ENCODE measurements at places on chromosomes 6 and 20.

GRCh38 chr20:58707770-58708169 is 15.2 kb downstream of the NPEPL1 start:
- no peak for DNase-seq

GRCh38 chr20:31494131-31494530 is 19.0 kb downstream of the REM1 start:
- no peak for DNase-seq

GRCh38 chr6:105569706-105570105 is 166.8 kb upstream of the PREP start:
- DNase-seq, result no peak

DNA sequence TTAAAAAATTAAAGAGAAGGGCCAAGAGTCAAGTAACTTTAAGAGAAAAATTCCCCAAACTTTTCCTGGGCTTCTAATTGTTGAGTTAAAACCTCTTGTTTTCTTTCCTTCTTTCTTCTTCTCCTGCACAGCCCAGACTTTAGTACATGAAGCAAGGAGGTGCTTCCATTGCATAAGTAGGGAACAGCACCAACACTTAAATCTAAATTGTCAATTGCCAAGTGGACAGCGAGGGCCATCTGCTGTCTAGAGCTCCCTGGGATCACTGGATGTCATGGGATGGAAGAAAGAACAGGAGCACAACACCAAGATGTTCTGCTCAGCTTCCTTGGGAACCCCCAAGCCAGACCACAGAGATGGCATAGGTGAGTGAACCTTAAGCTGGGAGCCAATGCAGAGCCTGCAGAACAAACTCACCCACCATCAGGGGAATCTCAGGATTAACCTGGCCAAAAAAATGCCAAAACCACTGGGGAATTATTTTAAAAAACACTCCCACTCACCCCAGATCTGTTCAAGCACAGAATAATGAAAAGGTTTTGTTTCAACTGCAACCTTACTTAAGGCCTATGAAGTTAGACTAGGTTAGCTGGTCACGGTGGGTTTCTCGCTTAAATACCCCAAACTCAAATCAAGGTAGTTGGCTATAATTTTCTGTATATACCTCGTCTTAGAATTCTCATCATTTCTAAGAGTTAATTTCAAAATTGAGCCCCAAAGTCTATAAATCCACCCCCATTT is 67.8 kb downstream of the TNFRSF21 start:
- no peak for DNase-seq

DNA sequence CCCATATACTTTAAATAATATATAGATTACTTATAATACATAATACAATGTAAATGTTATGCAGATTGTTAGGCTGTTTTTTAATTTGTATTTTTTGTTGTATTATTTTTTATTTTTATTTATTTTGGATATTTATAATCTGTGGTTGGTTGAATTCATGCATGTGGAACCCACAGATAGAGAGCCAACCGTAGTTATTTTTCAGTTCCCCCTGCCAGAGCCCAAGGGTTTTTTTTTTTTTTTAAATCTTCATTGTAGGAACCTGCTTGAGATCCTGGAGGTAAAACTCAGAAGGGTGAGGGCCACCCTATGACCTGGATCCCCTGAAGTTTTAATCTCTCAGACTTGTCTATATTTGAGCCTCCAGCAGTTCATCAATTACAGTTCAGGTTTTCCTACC is 133.2 kb downstream of the B3GAT2 start:
- DNase-seq, result no peak

DNA sequence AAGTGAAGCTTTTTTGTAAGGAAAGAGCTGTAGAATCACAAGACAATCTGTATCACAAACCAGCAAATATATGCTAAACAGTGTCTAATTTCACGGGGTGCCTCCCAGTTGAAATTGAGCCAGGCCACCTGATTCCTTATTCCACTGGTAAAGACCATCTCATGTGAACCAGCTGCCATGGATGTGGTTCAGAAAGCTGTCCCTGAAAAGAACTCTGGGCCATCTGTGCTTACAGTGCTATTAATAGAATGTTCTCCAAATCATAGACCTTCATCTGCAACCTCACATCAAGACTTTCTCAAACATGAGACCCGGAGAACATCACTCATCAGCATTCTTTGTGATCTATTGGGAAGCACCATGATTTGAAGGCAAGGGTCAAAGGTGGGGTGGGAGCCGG is 89.7 kb downstream of the FBXO5 start:
- no peak for DNase-seq
